ENCODE measurements at places on chromosomes 5 and 9. TPM values are rescaled to one million over a fixed set of nuclear protein-coding genes. Genes with fewer than 3 reads are reported as not detected.

- DNase-seq = no peak
Measured at GRCh38 chr9:98357921-98358535, 102.6 kb upstream of the TBC1D2 start.

DNA sequence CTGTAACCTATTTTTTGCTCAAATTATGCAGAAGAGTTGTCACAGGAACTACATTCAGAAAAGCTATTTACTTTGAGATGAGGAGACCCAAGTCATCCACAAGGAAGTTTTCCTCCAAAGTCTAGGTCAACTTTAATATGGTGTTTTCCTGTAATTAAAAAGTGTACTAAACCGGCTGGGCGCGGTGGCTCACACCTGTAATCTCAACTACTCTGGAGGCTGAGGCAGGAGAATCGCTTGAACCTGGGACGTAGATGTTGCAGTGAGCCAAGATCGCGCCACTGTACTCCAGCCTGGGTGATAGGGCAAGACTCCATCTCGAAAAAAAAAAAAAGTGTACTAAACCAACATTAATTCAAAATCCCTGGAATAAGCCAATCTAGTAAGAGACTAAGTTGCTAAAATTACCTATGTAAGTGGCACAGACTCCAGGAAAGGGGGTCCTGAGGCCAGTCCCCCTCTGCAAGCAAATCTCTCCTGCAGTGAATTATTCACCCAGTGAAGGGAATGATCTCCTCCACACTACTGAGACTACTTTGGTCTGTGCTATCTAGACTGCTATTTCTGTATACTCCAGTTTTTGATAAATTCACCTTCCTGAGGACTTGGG is 38.9 kb downstream of the FNBP1 start:
- no peak for DNase-seq

- no peak for DNase-seq
Measured at GRCh38 chr5:101018299-101018698, 115.2 kb upstream of the ST8SIA4 start.

- DNase-seq = no peak
Measured at GRCh38 chr9:112378328-112379176, 1.4 kb upstream of the HSDL2 start.

GRCh38 chr5:98772415-98773213 is 849 bp upstream of the RGMB start:
- DNase-seq = no peak

- no peak for DNase-seq
Measured at GRCh38 chr5:38071831-38072694, 186.3 kb upstream of the EGFLAM start.

Gene LMX1B
- 0.77 TPM for total RNA-seq

Gene SMIM32
- total RNA-seq = not detected

- DNase-seq = no peak
Measured at GRCh38 chr9:123631862-123632261, 275.9 kb downstream of the CRB2 start.

- DNase-seq = no peak
Measured at GRCh38 chr5:73170522-73170921, 2.5 kb upstream of the TMEM174 start.

Gene GFI1B
- not detected for total RNA-seq

DNA sequence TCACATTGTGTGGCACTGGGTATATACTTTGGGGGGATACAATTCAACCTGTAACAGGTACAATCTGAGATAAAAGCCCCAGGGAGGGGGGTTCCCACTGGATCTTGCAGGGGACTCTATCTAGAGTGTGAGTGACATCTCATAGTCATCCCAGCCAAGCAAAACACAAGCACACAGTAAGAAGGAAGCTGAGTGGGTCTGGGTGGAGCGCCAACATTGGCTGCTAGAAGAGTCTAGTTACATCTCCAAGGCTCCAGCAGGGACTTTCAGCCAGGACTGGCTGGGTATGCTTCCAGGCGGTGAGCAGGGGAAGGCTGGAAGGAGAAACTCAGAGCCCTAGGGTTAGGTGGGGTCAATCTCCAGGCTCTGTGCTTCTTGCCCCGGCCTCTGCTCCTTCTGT is 53.0 kb downstream of the IL31RA start:
- no peak for DNase-seq

DNA sequence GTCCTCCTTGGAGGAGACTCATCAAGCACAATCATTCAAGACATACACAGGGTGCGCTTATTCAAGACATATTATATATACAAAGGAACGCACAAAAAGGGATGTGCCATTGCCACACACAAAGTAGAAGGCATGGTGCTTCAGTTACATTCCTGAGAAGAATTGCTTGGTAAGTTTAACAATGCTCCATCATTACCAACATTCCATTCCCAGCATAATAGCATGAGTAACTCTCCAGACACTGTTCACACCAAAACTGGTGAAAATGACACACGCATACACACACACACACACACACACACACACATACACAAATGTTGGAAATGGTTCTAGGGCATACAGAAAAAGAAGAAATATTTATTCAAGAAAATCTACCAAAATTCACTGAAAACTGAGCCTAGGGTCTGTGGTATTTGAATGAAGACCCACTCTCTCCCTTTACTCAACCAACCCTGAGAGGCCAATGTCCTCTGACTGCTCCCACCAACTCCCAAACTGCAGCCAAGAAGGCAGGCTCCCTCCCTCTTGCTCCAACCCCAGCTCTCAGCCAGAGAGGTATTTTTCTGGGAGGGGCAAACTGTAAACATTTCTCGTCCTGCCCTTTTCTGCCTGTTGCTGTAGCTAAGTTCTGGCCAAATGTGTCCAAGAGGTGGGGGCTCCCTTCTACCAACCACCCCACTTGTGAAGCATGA is 19.9 kb downstream of the UGT3A1 start:
- DNase-seq = no peak

GRCh38 chr5:181121675-181122561 is 9.1 kb downstream of the OR2V1 start:
- DNase-seq = peak; percentile 85

DNA sequence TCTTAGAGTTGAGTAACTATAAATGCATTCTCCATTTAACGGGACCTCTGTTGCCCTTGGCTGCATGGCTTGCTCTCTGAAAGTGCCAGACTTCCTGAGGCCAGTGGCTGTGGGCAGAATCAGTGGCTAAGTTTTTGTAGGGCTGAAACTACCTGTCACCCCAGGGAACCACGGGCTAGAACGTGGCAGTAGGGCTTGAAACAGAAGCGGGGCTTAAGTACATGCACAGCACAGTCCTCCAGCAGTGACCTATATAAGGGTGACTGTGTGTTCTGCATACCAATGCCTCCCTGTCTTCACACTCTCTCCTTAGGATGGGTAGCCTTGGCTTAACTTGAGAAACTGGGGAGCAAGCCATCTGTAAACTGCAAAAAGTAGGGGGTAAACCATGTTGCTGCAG is 43.6 kb upstream of the LRRTM2 start:
- DNase-seq = no peak

GRCh38 chr5:148543727-148544126 is 110.6 kb downstream of the HTR4 start:
- no peak for DNase-seq

Gene B4GALT7
- 28.8 TPM for total RNA-seq

- DNase-seq = no peak
Measured at GRCh38 chr5:66596636-66597182, 516 bp downstream of the MAST4 start.
